ENCODE measurements at places on chromosomes 16 and 17.

- DNase-seq = no peak
- no peaks in the 10 kb centered on the region for H3K36me3 ChIP-seq
- H3K4me1 ChIP-seq = peaks cover 8% of the 10 kb centered on the region
- H3K27me3 ChIP-seq = peaks cover 20% of the 10 kb centered on the region
Measured at GRCh38 chr17:49571283-49571682, 4.4 kb upstream of the NXPH3 start.

- no peak overlapping the region for H3K4me3 ChIP-seq
- no peak for DNase-seq
- H3K27me3 ChIP-seq = no peaks in the 10 kb centered on the region
Measured at GRCh38 chr16:47493381-47494337, 32.5 kb downstream of the PHKB start.

- H3K4me3 ChIP-seq = no peak overlapping the region
- H3K27ac ChIP-seq = no peak overlapping the region
- H3K4me1 ChIP-seq = no peaks in the 10 kb centered on the region
- no peaks in the 10 kb centered on the region for H3K27me3 ChIP-seq
- no peak for DNase-seq
- H3K36me3 ChIP-seq = no peaks in the 10 kb centered on the region
Measured at GRCh38 chr16:2082171-2082982, 34.6 kb downstream of the TSC2 start.

DNA sequence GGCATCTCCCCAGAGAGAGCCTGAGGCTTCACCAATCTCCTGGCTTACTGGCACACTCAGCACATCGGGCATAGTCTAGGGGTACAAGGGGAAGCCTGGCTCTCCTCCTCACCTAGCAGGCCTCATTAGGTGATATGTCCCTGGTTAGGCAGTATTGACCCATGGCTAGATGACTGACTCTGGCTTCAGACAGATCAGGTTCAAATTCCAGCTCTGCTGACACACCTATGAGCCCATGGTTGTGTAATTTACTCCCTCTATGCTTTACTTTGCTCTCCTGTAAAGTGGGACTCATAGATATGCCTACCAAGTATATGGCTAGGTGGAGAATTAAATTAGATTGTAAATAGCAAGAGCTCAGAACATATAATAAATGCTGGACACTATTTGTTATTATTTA is 157.3 kb upstream of the IRX3 start:
- H3K4me3 ChIP-seq = no peak overlapping the region
- H3K27ac ChIP-seq = no peak overlapping the region

- peaks cover 59% of the 10 kb centered on the region for H3K36me3 ChIP-seq
- no peak for DNase-seq
- peaks cover 36% of the 10 kb centered on the region for H3K4me1 ChIP-seq
- no peak overlapping the region for H3K4me3 ChIP-seq
- no peak overlapping the region for H3K27ac ChIP-seq
- no peaks in the 10 kb centered on the region for H3K27me3 ChIP-seq
Measured at GRCh38 chr17:76722279-76722678, 4.1 kb downstream of the JMJD6 start.

DNA sequence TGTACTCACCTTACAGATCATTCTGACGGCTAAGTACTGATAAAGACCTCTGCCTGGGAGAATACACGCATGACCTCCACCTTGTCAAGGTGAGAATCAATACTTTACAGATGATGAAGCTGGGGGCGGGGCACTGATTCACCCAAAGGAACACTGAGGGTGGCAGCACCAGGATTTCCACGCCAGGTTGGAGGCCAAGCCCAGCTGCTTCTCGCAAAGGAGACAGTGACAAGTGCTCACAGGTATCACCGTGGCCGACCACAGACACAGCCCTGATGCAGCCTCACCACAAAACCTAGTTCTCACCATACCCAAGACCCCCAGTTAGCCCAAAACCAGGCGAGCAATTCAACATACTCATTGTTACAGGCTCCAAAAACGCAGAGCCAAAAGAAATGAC is 434.2 kb downstream of the SOX9 start:
- H3K27ac ChIP-seq = no peak overlapping the region
- H3K4me1 ChIP-seq = no peaks in the 10 kb centered on the region
- no peak overlapping the region for H3K4me3 ChIP-seq

DNA sequence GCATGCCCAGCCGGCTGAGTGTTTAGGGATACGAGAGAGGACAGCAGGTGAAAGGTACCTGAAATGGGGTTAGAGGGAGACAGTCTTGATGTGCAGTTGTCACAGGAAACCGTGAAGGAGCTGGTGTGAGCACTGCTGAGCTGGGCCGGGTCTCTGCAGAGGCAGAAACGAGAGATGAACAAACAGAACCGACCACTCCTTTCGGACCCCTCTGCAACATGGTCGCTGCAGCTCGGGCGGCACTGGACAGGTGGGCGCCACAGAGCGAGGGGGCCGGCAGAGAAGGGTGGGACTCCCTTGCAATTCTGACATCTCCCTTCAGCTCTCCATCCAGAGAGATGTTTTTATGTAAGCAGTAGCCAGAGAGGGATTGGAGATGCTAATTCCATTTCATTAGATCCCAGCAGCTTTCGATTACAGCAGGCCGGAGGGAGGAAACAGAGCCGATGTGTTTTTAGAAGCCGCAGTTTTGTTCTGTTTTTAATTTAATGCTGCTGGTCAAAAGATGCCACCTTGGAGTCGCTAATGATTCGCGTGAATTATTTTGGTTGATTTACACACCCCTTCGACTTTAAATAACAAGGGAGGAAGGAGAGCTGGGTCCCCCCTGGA is 86.3 kb upstream of the RPL38 start:
- H3K4me3 ChIP-seq = no peak overlapping the region
- no peaks in the 10 kb centered on the region for H3K4me1 ChIP-seq
- DNase-seq = no peak
- no peaks in the 10 kb centered on the region for H3K36me3 ChIP-seq

DNA sequence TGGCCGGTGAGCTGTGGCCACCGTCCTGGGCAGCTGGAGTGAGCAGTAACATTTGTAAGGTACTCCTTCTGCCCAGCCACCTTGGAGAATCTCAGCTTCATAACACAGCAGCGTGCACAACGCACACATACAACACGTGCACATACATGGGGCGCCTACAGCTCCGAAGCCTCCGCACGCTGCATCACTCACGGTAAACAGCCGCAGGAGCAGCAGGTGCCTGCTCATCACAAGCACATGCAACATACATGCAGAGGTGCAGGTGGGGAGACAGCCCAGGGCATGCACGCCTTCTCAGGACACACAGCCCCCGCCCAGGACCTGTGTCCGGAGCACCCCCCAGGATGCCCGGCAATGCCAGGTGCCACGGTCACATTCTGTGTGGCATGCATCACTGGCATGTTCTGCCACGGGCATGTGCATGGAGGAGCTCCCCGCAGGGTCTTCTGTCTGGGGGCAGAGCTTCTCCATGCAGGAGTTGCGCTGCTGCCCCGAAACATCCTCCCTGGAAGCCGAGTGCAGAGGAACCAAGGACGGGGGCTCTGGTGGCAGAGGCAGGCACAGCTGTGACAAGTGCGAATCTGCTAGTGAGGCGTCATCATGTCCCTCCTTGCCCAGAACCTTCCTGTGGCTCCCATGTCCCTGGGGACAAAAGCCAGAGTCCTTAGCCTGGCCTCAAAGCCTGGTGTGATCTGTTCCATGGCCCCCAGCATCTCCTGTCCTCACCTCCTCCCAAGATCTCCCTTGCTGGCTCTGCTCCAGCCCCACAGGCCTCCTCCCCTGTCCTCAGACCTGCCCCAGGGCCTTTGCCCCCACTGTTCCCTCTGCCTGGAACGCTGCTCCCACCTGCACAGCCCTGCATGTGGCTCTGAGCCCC is 184.0 kb upstream of the GSE1 start:
- no peak overlapping the region for H3K27ac ChIP-seq
- no peaks in the 10 kb centered on the region for H3K36me3 ChIP-seq
- DNase-seq = peak; percentile 2

GRCh38 chr17:21242780-21243515 is 10.3 kb downstream of the NATD1 start:
- no peaks in the 10 kb centered on the region for H3K27me3 ChIP-seq
- no peak overlapping the region for H3K4me3 ChIP-seq
- DNase-seq = no peak
- no peaks in the 10 kb centered on the region for H3K36me3 ChIP-seq
- H3K4me1 ChIP-seq = peaks cover 4% of the 10 kb centered on the region

DNA sequence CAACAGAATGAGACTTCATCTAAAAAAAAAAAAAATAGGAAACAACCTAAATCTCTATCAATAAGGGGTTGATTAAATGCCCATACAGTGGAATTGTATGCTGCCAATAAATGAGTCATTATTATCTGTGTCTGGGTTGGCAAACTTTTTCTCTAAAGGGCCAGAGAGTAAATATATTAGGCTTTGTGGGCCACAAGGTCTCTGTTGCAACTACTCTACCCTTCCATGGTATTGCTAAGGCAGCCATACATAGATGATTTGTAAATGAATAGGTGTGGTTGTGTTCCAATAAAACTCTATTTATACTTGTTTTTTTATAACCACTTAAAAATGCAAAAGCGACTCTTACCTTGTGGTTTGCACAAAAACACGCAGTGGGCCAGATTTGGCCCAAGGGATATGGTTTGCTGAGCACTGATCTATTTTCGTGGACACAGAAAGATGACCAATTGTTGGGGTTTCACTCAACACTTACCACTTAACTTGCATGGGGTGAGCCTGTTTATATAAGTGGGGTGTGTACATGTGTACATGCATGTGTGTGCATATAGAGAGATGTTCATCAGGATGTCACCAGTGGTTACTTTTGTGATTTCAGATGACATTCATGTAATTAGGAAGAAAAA is 12.4 kb upstream of the IL4R start:
- no peak for DNase-seq
- peaks cover 7% of the 10 kb centered on the region for H3K4me1 ChIP-seq
- no peaks in the 10 kb centered on the region for H3K27me3 ChIP-seq
- no peak overlapping the region for H3K27ac ChIP-seq
- H3K36me3 ChIP-seq = no peaks in the 10 kb centered on the region
- H3K4me3 ChIP-seq = no peak overlapping the region

DNA sequence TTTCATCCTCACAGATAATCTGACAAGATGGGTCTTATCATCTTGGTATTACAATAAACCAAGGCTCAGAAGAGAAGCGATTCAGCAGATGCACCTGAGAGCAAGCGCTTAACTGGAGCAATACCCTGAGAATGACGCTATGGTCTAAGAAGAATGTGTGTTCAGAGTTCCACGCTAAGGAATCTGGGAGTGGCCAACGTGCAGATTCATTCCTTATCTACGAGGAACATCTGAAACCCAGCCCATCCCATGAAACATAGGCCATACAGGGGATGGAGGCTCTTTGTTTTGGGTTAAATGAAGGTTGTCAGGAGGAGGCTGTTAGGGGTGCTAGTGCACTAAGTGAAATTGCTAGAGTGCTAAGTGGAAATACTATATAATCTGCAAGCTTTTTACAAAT is 28.5 kb upstream of the KDM8 start:
- no peak overlapping the region for H3K27ac ChIP-seq
- peaks cover 80% of the 10 kb centered on the region for H3K4me1 ChIP-seq
- no peaks in the 10 kb centered on the region for H3K27me3 ChIP-seq
- no peak overlapping the region for H3K4me3 ChIP-seq

- H3K27me3 ChIP-seq = no peaks in the 10 kb centered on the region
- peaks cover 2% of the 10 kb centered on the region for H3K36me3 ChIP-seq
- peak overlapping the region; percentile 18 for H3K4me3 ChIP-seq
- H3K4me1 ChIP-seq = peaks cover 47% of the 10 kb centered on the region
- no peak for DNase-seq
- peak overlapping the region; percentile 73 for H3K27ac ChIP-seq
Measured at GRCh38 chr16:21646091-21646490, 6.3 kb downstream of the IGSF6 start.

GRCh38 chr16:46932802-46933201 is 40.7 kb downstream of the DNAJA2 start:
- DNase-seq = no peak
- H3K4me3 ChIP-seq = no peak overlapping the region
- peaks cover 7% of the 10 kb centered on the region for H3K36me3 ChIP-seq
- no peaks in the 10 kb centered on the region for H3K27me3 ChIP-seq

DNA sequence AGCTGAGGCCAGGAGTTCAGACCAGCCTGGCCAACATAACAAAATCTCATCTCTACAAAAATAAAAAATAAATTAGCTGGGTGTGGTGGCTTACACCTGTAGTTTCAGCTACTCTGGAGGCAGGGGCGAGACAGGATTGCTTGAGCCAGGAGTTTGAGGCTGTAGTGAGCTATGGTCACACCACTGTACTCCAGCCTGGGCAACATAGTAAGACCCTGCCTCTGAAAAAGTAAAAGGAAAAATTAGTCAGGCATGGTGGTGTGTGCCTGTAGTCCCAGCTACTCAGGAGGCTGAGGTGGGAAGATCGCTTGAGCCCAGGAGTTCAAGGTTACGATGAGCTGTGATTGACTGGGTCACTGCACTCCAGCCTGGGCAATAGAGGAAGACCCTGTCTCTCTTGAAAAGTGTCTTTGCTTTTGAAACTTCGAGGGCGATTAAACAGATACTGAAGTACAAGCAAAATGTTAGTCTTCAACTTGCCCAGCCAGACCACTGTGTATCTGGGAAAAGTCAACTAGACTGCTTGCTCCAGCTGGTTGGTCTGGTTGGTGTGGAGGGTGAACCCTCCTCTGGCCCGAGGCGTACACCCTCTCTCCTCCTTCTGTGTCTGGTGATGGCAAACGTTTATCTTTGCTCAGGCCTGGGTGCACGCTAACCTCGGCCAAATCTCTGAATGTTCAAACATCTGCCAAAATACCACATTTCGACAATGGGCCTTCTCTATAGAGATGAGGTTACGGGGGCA is 174.9 kb downstream of the RAB11FIP4 start:
- no peaks in the 10 kb centered on the region for H3K36me3 ChIP-seq
- peaks cover 6% of the 10 kb centered on the region for H3K4me1 ChIP-seq
- no peak overlapping the region for H3K4me3 ChIP-seq

DNA sequence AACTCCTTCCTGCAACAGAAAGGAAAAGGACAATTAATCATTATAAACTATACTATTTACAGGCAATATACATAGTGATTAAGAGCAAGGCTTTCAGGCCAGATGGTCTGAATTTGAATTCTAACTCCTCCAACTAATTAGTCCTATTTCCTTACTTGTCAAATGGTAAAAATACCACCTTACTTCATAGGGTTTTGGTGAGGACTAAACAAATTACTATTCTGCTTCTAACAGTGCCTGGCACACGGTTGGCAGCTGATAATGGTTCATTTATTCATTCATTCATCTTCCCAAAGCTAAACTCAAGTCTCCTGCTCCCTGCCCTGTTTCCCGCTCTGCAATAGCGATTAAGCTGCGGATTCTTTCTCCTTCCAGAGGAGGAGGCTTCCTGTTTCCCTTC is 39.8 kb downstream of the DCUN1D3 start:
- H3K27me3 ChIP-seq = no peaks in the 10 kb centered on the region
- DNase-seq = no peak
- H3K4me3 ChIP-seq = no peak overlapping the region
- no peak overlapping the region for H3K27ac ChIP-seq

Data from activated naive CD4-positive, alpha-beta T cell treated with anti-CD3 and anti-CD28 coated beads for 36 hours (primary cell).